Right hindlimb (tissue), 1 donor: ENCODE measurements at places on chromosomes 5 and 9.

DNA sequence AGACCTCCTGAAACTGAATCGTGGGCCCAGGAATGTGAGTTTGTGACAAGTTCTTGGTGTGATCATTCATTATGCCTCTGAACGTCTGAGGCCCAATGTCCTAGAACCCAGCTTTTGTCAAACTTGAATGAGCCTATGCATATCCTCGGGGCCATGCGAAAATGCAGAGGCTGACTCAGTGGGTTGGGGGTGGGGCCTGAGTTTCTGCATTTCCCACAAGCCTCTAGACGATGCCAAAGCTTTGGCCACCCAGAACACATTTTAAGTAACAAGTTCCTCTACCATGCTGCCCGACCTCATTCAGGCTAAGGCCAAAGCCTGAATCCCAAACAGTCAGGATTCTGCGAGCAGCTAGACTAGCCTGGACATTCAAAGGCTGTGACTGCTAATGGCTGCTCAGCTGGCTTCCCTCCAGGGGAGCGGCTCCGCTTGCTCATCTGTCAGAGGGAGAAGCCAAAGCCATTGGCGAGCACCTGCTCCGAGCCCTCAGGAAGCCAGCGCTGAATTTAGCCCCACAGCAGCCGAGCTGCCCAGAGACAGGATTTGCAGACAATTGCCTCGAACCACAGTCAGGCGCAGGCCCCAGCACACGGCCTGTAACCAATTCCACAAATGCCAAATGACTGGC, 177.5 kb downstream of the ZDHHC21 start:
- DNase-seq: peak; percentile 81

- no peak for DNase-seq
Observed at GRCh38 chr9:135088979-135089847, 1.7 kb downstream of the OLFM1 start.

DNA sequence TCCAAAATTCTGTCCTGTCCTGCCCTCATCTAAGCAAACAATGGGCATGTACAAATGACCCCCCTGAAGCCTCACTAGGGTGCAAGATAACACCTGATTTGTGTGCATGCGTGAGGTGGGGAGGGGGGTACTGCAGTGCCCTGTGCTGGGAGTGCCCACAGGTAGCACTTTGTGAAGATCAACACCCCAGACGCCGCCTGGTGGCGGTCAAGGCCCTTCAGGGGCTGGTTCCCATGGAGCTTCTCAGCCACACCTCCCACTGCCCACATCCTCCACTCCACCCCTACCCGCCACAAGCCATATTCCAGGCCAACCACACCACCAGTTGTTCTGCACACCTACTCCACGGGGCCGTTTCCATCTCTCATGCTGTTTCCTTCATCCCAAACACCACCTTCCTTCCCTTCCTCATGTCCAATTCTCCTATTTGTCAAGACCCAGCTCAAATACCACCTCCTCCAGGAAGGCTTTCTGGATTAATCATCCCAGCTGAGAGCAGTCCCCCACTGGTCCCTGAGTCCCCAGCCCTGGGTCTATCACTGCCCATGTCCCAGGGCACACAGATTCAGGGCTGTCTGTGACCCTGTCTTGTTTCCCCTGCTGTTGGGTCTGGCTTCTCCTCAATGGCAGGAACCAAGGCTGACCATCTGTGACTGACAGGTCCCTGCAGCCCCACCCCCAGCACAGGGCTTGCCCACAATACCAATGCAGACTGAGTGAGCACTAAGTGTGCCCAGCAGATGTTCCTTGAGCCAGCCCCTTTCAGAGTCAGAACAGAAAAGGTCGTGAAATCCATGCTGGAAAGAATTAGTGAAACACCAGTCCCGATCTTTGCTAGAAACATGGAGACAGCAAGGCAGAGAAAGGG, 178.4 kb downstream of the PAX5 start:
- DNase-seq: no peak

- no peak for DNase-seq
Observed at GRCh38 chr5:91381239-91381773, 1.8 kb downstream of the ARRDC3 start.
